Ascending aorta (tissue), 2 donors: ENCODE measurements at places on chromosomes 5 and 9. TPM values are rescaled to one million over a fixed set of nuclear protein-coding genes. Genes with fewer than 3 reads are reported as not detected.

ANKRD20A1 gene
- total RNA-seq, result 0.21 TPM

GRCh38 chr5:82551192-82551591, 273.0 kb upstream of the RPS23 start:
- no peak for DNase-seq

- no peak for DNase-seq
These were observed 8.8 kb downstream of the BBLN start for GRCh38 chr9:128168731-128169308.

DNA sequence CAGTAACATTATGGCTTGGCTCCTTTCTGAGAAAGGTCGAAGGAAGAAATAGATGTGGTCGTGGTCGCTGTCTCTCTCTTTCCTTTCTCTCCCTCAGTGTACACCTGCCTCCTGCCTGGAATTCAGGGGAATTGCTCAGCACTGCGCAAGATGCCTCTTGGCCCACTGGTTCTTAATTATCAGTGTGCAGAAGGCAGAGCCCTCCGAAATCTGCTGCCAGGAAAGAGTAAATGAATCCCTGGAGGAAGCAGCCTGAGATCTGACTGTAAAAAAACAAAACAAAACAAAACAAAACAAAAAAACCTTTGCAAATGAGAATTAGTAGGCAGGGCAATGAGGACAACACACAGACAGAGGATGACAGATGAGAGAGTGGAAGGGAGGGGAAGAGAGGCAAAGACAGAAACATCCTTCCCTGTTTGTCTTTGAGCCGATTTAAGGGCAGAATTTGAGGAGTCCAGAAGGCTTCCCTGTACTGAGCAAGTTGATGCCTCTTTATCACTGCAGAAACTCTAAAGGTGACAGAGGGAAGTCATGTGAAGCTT, 113.8 kb upstream of the PUM3 start:
- DNase-seq, result no peak

INSL6 gene
- total RNA-seq, result not detected

GRCh38 chr5:10308844-10309243, 1.1 kb upstream of the CMBL start:
- no peak for DNase-seq
